Stimulated activated CD4-positive, alpha-beta T cell treated with anti-CD3 and anti-CD28 coated beads, Interleukin-15, amount 100 ng/mL, for 1 hour (primary cell): ENCODE measurements at places on chromosomes 7 and 10.

GRCh38 chr10:124614003-124614659 is 130.0 kb downstream of the FAM53B start:
- no peak for DNase-seq

GRCh38 chr10:129272176-129272575 is 194.9 kb upstream of the MGMT start:
- DNase-seq, result no peak

DNA sequence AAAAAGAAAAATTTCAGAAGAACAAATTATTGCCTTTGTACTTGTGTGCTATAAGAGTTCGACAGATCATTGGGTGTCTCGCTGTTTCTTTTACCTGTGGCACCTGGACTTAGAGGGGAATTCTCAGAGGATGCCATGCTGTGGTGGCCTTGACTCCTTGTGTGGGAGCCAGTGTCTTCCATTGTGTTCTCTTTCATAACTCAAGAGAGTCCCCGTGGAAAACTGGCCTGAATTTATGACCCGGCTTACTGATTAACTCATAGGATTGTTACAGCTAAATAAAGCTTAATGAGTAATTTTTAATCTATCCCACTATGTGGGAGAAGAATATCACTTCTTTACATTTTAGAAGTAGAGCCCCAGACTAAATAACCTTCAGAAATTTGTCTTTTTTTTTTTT is 54.5 kb downstream of the UBE3C start:
- no peak for DNase-seq

DNA sequence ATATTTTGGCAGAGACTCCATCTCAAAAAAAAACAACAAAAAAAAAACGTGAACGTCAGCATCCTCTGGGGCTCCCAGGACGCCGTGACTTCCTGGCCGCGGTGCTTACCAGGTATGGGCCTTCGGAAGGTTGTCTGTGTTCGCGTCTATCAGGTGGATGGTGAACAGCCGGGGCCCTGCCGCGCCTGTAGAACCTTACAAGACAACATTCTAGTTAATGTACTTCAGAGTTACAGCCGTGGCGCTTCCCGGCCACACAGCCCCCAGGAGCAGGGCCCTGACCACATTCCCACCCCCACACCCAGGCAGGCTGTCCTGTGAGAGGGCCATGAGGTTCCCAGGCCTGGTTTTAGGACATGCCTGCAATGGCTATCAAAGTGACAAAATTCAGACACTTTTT is 111.0 kb downstream of the SMURF1 start:
- DNase-seq, result no peak

GRCh38 chr10:27192284-27192683 is 37.1 kb downstream of the MASTL start:
- DNase-seq, result no peak

- no peak for DNase-seq
These were observed 2.7 kb downstream of the EVX1 start for GRCh38 chr7:27245124-27245797.

GRCh38 chr10:54441275-54441674 is 359.8 kb downstream of the PCDH15 start:
- DNase-seq, result no peak

- DNase-seq, result no peak
These were observed 197.5 kb downstream of the BUB3 start for GRCh38 chr10:123351715-123352114.

GRCh38 chr10:45461034-45461433 is 87.0 kb downstream of the ALOX5 start:
- no peak for DNase-seq

- no peak for DNase-seq
These were observed 774 bp downstream of the PON2 start for GRCh38 chr7:95433952-95434556.

GRCh38 chr10:86751477-86751876 is 4.9 kb upstream of the BMPR1A start:
- no peak for DNase-seq

DNA sequence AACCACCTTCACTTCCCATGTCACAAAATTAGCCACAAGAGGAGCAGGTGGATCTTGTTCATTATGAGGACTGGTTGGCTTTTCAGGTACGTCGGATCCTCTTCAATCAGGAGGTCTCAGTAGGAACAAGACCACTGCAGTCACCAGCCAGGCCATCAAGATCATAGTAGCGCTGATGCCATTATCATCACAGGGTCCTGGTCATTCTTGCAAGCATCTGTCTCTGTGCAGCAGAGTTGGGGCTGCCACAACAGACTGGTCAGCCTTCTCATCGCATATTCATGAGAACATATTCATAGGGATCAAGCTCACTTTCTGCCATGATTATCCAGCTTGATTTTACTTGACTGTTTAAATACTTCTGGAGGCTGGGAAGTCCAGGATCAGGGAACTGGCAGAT is 67.1 kb downstream of the ADCYAP1R1 start:
- DNase-seq, result no peak

DNA sequence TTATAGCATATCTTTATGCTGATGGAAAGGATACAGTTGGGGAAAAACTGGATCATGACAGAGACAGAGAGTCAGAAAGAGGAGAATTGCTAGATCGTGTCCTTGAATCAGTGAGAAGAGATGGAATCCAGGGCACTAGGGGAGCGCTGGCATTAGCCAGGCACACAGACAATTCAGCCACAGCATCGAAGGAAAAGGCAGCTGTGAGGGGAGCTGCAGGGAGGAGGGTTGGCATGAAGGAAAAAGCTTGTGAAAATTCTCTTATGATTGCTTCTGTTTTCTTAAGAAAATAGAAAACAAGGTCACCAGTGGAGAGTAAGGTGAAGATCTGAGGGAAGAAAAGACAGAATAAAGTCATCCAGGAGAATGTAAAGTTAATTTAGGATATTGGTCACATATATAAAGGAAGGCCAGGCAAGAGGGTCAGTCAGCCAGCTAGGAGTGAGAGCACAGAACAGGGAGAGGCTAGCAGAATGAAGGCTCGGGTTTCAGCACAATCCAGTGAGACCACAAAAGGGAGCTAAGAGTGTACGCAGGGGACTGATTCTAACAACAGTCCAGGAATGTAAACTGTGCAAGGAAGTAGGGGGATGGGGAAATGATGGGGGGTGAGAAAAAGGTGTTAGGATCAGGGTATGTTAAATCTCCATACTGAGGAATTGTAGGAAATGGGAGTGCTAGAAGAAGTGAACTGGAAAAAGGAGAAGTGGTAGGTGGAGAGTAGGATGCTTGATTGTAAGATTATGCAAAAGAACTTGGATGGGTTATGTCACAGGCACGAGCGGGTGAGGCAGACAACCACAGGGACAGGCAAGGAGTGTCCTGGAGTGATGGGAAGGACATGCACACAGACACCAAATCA is 112.0 kb downstream of the RNF32 start:
- no peak for DNase-seq

DNA sequence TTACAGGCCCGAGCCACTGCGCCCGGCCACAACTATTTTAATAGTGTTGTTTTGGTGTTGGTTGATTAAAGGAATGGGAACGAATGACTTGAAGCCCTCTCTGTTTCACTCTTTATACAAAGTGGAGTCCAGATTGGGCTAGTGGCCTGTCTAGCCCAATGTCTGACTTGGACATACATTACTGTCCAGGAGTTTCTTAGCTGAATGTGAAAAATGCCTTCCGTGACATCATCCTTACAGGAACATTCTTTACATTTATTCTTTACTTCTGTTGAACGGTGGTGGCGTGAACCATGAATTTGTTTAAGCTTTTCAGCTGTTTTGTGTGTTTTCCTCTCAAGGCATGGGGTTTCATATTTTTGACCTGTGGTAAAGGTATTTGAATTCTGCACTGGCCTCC is 67.9 kb downstream of the DAGLB start:
- DNase-seq, result no peak

GRCh38 chr10:62025901-62026879 is 124.7 kb downstream of the ARID5B start:
- DNase-seq, result no peak

GRCh38 chr7:20651960-20652544 is 36.6 kb downstream of the ABCB5 start:
- DNase-seq, result no peak

DNA sequence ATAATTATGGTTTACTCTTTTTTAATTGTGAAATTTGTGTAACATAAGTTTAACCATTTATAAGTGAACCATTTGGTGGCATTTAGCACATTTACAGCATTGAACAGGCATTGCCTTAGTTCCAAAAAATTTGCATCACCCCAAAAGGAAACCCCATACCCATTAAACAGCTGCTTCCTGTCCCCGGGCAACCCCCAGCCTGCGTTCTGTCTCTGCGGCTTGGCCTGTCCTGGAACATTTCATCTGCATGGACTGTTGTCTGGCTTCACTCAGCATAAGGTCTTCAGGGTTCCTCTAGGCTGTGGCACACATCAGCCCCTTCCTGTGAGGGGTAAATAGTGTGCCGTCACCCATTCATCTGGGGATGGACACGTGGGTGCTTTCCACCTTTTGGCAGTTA is 6.9 kb downstream of the RET start:
- DNase-seq, result no peak

DNA sequence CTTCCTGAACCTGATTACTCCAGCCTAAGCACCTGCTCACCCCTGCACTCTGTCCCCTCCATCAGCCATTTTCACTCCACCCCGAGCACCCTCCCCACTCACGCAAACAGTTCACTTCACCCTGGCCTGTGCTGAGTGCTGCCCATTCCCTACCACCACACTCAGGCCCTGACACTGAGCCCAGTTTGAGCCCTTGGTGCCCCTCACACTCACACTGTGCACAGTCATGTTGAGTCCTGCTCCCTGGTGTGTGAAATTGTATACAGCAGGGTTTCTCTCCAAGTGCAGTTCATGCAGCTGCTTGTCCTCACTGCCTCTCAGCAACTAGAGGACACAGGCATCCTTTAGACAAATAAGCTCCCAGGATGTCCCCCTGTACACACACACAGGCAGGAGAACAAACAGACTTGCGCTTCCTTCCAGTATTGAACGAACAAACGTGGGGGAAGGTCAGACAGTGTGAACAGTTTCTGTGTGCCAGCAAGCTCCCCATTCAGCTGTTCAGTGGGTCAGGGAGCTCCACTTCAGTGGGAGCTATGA is 6.8 kb downstream of the MYO1G start:
- DNase-seq, result no peak

- no peak for DNase-seq
These were observed 90.4 kb downstream of the ITIH5 start for GRCh38 chr10:7576340-7576739.

GRCh38 chr7:56077681-56078080 is 13.6 kb downstream of the SUMF2 start:
- DNase-seq, result no peak

GRCh38 chr7:116704650-116705228 is 32.7 kb downstream of the MET start:
- no peak for DNase-seq

- no peak for DNase-seq
These were observed 91.8 kb downstream of the BAMBI start for GRCh38 chr10:28769091-28769604.

- DNase-seq, result no peak
These were observed 280.3 kb downstream of the HTR7 start for GRCh38 chr10:90577569-90577968.

DNA sequence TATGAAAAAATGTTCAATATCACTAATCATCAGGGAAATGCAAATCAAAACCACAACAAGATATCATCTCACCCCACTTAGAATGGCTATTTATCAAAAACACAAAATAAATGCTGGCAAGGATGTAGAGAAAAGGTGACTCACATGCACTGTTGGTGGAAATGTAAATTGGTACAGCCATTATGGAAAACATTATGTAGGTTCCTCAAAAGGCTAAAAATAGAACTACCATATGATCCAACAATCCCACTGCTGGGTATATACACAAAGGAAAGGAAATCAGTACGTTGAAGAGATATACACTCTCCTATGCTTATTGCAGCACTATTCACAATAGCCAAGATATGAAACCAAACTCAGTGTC is 50.2 kb downstream of the CDK1 start:
- no peak for DNase-seq
